Activated T-helper 1 cell treated with anti-CD3 and anti-CD28 coated beads, Interleukin-12 subunit alpha, Interleukin-12 subunit beta, Interleukin-2, Interleukin-4 antibody, amounts not matched to agents 30 ng/mL and 10 ng/mL and 1 ng/mL, durations not matched to agents 14 hours and 24 hours and 36 hours (primary cell): ENCODE measurements at places on chromosomes 1 and 21. TPM values are rescaled to one million over a fixed set of nuclear protein-coding genes. Genes with fewer than 3 reads are reported as not detected.

C1orf185 gene
- not detected in 2 replicates for total RNA-seq

GPR37L1 gene
- total RNA-seq, result not detected in 2 replicates

GRCh38 chr1:172815740-172816139 is 156.8 kb downstream of the FASLG start:
- DNase-seq, result no peak

DNA sequence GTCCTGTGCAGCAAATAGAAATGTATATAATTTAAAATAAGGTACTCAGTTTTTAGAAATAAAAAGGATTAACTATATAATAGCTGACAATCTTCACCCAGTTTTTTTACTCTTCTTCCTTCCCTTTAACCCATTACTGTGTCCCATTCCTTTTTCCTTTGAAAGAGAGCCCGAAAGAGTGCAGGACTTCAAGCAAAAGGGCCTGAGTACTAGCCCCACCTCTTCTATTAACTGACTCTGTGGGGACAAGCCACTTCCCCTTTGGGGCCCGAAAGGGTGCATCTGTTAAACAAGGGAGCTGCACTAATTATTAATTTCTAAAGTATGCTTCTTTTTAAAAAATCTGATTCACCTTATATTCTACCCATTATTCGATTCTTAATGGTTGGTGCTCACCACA is 3.3 kb downstream of the USP24 start:
- no peak for DNase-seq

GRCh38 chr1:5238351-5239130 is 584.1 kb downstream of the AJAP1 start:
- DNase-seq, result no peak

DNA sequence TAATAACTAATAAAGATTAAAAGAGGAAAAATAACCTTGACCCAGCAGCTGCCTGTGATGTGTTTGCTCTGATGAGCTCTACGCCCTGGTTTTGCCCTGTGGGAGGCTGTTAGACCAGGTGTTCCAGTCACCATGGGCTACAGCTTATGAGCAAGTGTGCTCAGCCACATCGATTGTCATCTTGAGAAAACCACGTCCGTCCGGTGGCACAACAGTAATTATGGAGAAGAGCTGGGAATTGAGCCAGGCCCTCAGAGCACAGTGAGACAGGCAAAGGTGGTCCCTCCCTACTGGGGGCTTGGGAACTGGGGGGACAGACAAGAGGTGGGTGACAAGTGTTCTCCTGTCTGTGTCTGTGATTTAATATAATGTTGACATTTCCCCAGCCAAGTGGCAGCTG is 420.5 kb downstream of the MATN1 start:
- DNase-seq, result no peak
